ENCODE measurements at places on chromosomes 1 and 21.
A peak's percentile ranks its signal among the peaks of the same experiment; 100 is the strongest.

DNA sequence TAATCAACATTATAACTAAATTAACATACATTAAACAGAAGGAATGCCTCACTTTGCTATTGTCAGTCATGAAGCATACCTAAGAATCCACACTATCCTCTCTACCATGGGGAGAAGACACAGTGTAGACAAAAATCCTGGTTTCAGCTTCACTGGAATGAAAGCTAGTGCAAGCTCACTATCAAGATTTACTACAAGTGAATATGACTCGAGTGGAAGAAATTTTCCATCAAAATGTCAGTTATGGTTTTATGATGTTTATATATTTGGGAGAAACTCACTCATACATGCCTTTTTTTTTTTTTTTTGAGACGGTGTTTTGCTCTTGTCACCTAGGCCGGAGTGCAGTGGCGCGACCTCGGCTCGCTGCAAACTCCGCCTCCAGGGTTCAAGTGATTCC lies 424.3 kb downstream of the KCNT2 start:
- H3K27me3 ChIP-seq, result no peaks in the 10 kb centered on the region
- no peak overlapping the region for H3K4me3 ChIP-seq
- no peak overlapping the region for H3K27ac ChIP-seq
- H3K36me3 ChIP-seq, result peaks cover 2% of the 10 kb centered on the region
- peaks cover 11% of the 10 kb centered on the region for H3K4me1 ChIP-seq

DNA sequence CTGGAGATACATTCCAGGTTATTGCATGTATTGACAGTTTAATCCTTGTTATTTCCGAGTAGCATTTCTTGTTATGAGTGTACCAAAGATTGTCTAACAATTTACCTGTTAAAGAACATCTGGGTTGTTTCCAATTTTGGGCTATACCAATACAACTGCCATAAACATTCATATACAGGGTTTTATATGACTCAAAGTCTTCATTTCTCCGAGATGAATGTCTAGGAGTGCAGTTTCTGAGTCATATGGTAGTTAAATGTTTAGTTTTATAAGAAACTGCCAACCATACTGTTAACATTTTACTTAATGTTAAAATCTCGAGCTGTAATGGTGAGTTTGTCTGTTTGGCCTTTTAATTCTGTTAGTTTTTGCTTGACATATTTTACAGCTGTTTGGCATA lies 10.0 kb downstream of the RAB4A start:
- DNase-seq, result no peak
- H3K27ac ChIP-seq, result peak overlapping the region; percentile 25
- peaks cover 9% of the 10 kb centered on the region for H3K4me1 ChIP-seq

DNA sequence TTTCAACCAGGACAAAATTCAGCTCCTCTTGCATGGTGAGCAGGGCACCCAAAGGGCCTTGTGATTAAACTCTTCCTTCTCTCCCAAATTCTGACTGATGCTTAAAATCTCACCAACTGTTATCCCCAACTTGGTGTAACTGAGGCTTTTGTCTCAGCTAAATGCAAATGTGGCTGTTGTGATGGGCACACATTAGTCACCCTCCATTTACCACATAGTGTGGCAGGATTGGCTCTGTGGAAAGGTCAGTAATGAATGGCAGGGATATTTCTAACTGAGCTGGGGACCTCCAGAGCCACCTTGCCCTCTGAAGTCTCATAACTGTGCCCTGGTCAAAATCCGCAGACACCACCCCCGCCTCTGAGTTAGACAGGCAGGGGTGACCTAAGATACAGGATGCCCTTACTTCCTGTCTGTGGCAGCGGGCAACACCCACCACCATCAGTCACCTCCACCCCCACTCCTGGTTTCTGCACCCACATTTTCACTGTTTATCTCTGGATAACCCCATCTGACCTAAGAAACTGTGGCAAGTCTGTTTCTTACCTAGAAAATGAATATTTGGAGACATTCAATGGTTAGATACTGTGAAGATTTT lies 25.4 kb upstream of the RGS16 start:
- H3K27ac ChIP-seq, result no peak overlapping the region
- peaks cover 32% of the 10 kb centered on the region for H3K4me1 ChIP-seq
- no peak for DNase-seq

- no peak overlapping the region for H3K4me3 ChIP-seq
- no peaks in the 10 kb centered on the region for H3K4me1 ChIP-seq
- DNase-seq, result no peak
Observed at GRCh38 chr1:228691211-228691610, 44.1 kb upstream of the RHOU start.

- no peak for DNase-seq
- H3K27ac ChIP-seq, result no peak overlapping the region
- H3K27me3 ChIP-seq, result no peaks in the 10 kb centered on the region
- H3K4me1 ChIP-seq, result peaks cover 19% of the 10 kb centered on the region
- no peak overlapping the region for H3K4me3 ChIP-seq
- peaks cover 4% of the 10 kb centered on the region for H3K36me3 ChIP-seq
Observed at GRCh38 chr1:245205864-245206263, 51.1 kb downstream of the KIF26B start.
